ENCODE measurements at places on chromosomes 12 and 14.

- DNase-seq: no peak
Observed at GRCh38 chr12:128339631-128340030, 72.7 kb downstream of the TMEM132C start.

DNA sequence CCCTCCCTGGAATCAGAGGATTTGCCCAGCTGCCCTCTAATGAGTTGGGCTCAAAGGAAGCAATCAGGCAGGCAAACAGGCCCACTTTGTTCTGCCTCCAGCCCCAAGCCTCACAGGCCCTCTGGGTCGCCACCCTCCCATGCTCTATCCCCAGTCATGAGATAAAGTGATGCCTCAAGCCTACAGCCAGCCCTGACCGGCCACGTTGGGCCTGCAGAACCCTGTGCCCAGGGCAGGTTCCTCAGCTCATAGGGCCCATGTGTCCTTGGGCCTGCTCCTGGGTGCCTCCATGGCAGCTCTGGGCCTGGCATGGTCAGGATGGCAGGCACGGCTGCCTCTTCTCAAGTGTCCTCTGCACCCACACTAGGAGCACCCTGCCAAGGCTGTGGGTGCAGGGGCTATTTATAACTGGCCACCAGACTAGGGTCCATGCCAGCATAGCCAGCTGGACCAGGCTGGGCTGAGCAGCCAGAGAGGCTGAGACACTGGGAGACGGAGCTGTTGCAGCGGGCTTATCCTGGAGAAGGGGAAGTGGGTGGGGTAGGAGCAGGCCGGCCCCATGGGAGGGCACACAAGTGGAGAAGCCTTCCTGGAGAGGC is 20.2 kb downstream of the HDAC7 start:
- DNase-seq: peak; percentile 80

- DNase-seq: peak; percentile 27
Observed at GRCh38 chr14:105073720-105074600, 8.7 kb upstream of the GPR132 start.

DNA sequence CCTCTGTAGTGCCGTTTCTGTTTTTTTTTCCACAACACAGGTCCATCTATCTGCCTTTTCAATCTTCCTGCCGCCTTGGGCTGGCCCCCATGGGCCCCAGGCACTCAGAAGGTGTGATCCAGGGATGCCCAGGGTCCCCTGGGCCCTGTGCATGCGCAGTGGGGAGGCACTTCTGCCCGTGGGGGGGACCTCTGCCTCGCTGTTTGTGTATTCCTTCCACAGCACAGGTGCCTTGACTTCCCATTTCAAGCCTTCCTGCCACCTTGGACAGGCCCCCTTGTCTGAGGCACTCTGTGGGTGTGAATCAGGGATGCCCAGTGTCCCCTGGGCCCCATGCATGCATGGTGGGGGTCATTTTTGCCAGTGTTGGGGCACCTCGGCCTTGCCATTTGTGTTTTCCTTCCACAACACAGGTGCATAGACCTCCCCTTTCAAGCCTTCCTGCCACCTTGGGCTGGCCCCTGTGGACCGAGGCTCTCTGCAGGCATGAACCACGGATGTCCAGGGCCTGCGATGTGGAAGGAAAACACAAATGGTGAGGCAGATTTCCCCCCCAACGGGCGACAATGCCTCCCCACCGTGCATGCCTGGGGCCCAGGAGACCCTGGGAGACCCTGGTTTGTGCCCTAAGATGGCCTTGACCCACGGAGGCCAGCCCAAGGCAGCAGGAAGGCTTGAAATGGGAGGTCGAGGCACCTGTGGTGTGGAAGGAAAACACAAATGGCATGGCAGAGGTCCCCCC is 366.5 kb downstream of the ALG10 start:
- DNase-seq: peak; percentile 25

DNA sequence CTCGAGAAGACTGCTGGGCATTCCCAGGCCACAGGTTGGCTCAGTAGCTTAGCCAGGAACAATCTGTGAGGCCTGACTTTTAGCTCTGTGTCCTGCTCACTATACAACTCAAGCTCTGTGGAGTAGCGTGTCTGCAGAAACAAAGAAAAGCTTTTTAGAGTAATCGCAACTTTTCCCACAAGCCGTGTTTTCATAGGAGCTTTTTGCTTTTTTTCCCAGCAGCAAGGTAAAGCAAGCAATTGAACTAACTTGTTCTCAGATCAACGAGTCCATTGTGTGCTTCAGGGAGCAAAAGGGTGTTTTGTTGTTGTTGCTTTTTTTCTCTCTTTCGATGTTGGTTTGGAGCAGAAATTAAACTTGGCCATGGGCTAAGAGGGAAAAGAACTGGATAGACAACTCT is 97.3 kb upstream of the BCL2L14 start:
- DNase-seq: no peak

GRCh38 chr12:25788707-25789442 is 169.6 kb upstream of the RASSF8 start:
- no peak for DNase-seq

DNA sequence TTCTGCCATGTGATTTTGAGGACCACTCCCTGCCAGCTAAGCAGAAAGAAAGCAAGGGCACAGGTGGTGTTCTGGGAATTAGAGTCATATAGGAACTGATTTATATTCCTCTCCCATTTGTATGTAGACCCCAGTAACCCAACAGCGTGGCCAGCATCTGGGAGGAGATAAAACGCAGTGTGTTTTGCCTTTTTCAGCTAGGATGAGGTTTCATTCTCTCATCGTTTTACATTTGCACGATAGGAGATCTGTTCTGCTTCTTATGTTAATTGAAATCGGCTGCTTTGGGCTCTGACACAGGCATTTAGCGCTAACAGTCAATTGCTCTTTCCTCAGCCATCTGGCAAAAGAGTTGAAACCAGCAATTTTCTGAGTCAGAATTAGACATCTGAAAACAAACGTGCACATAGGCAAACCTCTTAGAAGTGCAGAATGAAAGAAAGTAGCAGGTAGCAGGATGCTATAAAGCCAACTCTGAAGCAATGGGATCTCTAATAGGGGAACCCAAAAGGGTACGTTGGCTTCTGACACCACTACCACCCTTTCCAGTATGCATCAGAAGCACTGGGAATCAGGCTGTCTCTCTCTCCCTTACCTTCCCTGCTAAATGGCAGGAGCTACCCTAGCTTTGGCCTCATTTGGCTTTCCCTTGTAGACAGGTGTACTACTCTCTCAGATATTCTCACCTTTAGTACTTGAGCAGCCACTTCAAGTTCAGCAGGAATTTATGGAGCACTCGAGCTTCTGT is 219.1 kb downstream of the PHLDA1 start:
- no peak for DNase-seq

- DNase-seq: no peak
Observed at GRCh38 chr14:101525640-101526527, 35.4 kb upstream of the DIO3 start.

DNA sequence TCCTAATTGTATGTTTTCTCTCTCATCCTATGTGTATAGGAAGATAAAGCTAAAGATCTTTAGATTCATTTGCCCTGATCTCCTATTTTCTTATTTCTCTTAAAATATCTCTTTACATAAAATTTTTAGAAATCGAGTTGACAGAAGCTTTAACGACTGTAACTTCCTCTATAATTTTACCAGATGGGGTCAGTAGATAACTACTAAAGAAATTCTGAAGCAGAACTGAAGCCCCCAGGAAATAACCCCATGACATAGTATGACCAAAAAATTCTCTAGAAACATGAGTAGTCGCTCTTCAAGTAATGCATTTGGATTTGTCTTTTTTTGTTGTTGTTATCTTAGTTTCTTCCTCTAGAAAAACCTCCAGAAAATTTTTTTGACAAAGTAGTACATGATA is 288.0 kb downstream of the ERC1 start:
- no peak for DNase-seq

GRCh38 chr12:13000925-13001774 is 1.1 kb upstream of the HEBP1 start:
- peak; percentile 76 for DNase-seq

DNA sequence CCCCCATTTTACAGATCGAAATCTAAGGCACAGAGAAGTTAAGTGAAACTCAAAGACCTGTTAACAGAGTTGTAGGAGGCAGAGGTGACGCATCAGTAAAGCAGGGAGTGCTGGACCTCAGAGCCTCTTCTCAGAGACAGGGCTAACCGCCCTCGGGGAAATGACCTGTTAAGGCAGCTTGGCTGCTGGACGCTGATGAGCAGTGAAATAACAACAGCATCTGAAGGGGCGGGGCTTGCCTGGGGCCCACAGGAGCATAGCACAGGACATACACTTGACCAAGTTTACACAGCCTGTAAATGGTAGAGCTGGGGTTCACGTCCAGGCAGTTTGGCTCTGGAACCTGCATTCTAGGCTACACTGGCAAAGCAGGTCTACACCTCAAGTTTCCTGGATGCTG is 39.3 kb downstream of the LRTM2 start:
- no peak for DNase-seq

GRCh38 chr14:51652168-51653078 is 713 bp downstream of the FRMD6 start:
- peak; percentile 72 for DNase-seq

GRCh38 chr14:56196274-56196673 is 78.1 kb downstream of the PELI2 start:
- no peak for DNase-seq

- DNase-seq: no peak
Observed at GRCh38 chr14:48890333-48890732, 695.8 kb downstream of the RPS29 start.

DNA sequence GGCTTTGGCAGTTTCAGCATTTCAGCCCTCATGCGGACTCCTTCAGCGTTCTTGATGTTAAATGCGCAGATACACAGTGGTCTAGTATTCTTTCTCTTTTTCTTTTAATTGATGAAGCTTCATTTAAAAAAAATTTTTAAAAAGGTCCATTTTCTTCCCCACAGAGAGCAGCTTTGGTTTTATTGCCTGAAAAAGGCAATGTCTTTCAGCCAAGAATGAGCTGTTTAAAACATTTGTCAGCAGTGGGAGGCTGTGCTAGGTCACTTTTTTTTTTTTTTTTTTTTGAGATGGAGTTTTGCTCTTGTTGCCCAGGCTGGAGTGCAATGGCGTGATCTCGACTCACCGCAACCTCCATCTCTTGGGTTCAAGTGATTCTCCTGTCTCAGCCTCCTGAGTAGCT is 13.5 kb downstream of the KMT5A start:
- DNase-seq: no peak

- no peak for DNase-seq
Observed at GRCh38 chr14:95413289-95414215, 93.8 kb upstream of the CLMN start.

GRCh38 chr12:100539202-100539601 is 34.3 kb upstream of the GAS2L3 start:
- DNase-seq: no peak

DNA sequence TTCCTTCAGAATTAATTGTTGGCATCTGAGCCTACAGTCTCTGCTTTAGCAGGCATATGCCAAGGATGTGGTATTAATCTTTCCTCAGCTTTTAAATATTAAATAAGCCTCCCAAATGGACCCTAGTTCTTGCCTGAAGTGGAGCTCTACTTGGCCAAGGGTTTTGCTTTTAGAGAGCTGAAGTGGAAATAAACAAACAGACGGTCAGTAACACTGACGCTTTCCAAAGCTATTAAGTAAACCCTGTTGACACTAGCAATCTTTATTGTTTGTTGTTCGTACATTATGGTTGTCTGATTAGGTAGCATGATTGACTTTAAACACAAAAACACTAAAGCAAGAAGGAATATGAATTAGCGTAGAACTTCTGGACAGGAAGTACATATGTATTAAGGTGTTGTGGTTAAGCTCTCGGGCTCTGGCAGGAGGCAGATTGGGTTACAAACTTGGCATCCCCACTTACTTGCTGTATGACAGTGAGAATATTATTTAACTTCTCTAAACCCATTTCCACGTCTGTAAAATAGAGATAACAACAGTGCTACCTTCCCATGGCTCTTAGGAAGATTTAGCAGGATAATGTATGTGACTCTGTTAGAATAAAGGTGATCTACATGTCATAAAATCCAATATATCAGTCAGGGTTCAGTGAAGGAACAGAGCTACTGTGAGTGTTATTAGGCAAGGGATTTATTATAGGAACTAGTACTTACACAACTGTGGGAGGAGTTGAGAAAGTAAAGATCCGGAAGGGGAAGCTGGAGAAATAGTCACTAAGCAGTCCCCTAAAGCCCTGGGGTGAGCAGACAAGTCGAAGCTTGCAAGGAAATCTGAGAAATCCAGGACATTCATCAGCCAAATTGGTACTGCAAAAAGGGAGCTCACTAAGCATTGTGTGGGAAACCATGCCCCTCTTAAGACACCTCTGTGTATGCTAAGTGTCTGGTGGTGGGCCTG is 92.2 kb upstream of the ATF7IP start:
- no peak for DNase-seq

DNA sequence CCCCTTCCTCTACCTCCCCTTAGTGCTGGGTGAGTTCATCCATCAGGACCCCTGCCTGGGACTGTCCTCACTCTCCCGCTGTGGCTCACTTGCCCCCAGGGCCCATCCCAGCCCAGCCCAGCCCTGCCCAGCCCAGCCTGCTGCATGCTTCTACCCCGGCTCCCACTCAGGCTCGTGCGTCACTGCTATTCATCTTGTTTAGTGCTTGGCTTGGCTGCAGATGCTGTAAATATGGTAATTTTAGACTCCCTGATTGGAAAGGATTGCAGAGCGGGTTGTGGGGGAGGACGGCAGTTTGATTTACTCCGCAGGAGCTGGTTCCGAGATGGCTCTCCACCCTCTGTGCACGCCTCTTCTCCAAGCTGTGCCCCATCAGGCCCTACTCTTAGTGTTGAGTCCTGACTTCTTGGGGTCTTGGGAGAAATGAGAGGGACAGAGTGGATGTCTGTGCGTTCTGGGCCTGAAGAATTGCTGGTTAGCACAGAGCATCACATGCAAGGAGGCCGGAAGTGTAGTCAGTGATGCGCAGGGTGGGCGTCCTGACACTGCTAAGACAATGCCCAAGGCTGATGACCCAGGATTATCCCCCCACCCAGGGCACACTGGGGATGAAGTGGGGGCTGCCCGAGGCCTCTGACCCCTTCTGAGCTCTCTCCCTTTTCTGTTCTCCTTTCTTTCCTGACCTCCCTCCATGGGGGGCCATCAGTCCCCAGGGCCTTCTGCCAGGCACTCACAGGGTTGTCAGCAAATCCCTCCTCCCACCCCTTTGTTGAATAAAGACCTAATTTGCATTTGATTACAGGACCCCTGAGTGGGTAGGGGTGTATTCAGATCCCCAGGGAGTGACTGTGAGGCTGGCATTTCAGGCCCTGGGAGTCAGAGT is 244.4 kb downstream of the ZFP36L1 start:
- DNase-seq: peak; percentile 92

DNA sequence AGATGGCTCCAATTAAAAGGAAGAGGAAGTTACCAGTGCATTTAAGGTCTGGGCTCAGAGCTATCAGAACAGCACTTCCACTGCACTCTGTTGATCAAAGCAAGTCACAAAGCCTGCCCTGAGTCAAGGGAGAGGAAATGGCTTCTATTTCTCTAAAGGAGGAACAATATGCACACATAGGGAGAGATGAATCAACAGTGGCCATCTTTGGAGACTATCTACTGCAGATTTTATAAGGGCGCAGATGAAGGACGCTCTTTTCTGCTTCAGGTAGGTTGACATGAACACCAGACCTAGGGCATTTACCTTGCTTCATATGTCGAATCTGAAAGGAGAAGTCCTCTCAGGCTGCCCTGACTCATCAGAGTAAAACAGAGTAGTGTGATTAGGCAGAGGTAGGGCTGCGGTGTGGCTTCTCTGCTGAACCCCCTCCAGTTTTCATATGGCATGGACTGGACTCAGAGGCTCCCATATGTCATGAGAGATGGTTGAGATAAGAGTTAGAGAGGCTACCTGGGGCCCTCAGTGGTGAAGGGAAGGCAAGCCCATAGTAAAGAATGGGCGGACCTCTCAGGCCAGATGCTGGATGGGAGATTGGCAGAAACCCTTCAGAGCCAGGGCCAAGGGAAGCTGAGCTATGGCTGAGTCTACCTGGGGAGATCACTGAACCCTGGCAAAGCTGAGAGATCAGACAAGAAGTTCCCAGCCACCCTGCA is 84.4 kb downstream of the ARF6 start:
- no peak for DNase-seq

Measured in Right ventricle myocardium superior (tissue), 1 donor.